ENCODE measurements at places on chromosomes 11 and 22. TPM values are rescaled to one million over a fixed set of nuclear protein-coding genes. Genes with fewer than 3 reads are reported as not detected.

DNA sequence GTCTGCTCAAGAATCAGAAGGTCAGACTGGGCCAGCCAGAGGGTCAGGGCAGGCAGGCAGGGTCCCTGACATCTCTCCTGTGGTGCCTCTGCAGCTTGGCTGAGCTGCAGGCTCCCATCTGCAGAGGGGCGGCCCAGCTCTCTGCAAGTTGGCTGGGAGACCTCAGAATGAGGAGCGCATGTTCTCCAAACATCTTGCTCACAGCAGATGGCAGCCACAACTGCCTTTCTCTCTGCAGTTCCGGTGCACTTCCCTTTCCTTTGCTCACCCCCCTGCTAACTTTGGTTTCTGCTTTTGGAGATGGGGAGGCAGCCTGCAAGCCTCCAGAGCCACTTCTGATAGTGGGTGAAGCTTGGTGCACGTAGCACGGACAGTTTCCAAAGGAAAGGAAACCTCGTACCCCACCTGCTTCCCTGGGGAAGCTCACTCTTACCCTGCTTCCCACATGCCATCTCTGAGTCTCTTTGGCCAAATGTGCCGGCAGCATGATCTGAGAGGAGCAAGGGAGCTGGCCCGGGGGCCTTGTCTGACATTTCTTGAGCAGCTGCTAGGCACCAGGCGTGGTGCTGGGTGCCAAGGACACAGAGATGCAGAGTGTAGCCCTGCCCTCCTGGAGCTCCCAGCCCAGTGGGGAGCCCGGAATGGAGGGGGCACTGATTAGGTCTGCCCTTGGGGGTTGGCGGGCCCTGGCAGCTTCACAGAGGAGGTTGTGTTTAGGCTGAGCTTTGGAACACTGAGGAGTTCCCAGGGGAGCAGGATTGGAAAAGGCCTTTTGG, 18.2 kb downstream of the DAGLA start:
- no peak for DNase-seq

- DNase-seq: peak; percentile 79
These were observed 1.4 kb downstream of the PATZ1 start for GRCh38 chr22:31344578-31345330.

DNA sequence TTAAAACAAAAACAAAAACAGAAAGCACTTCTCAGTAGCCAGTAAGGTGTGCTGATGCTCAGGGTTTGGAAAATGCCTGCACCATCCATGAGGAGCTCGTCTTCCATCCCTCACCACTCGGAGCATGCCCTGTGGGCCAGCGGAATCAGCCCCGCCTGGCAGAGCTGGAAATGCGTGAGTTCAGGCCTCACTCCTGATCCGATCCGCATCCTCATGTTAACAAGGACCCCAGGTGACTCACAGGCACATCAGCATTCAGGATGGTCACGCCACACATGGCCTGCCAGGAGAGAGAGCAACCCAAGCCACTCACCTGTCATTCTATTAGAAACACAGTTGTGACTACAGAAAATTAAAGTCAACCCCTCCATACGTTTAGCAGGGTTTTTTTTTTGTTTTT, 188.5 kb downstream of the MPPED1 start:
- no peak for DNase-seq

GRCh38 chr22:23787600-23787896, 782 bp downstream of the SMARCB1 start:
- no peak for DNase-seq

DNA sequence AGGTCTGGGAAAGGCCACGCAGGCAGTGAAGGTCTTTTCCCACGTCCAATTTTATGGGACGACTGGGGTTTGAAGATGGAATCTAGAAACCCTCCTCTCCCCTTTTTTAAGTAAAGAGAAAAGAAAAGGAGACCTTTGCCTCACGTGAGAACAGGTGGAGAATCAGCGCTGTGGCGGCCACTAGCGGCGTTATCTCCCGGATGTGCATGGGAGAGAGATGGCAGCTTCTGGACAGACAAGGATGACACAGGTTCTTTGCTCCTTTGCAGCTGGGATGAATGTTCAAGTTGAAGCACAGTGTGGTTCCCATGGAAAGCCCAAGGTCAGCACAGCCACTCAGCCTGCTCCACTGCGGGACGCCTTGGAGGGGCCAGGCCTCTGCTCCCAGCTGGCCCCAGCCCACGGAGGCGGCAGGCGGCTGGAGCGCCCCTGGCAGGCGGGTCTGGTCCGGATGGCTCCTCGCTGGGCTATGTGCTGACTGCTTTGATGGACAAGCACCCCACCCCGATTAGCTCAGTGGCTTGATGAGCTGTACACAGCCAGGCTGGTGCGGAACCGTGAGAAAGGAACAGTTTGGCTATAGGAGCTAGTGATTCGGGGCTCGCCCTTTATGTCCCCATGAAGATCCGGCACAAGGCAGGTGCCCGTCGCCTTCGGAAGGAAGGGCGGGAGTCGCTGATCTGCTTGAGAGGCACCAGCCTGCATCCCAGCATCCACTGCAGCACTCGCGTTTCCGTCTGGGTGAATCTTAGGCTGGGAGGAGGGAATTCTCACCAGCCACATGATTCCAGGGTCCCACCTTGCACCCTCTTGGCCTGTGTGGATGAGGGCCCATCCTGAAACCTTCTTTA, 14.5 kb upstream of the BID start:
- DNase-seq: no peak

GRCh38 chr11:17696741-17697140, 22.6 kb upstream of the MYOD1 start:
- DNase-seq: no peak

DNA sequence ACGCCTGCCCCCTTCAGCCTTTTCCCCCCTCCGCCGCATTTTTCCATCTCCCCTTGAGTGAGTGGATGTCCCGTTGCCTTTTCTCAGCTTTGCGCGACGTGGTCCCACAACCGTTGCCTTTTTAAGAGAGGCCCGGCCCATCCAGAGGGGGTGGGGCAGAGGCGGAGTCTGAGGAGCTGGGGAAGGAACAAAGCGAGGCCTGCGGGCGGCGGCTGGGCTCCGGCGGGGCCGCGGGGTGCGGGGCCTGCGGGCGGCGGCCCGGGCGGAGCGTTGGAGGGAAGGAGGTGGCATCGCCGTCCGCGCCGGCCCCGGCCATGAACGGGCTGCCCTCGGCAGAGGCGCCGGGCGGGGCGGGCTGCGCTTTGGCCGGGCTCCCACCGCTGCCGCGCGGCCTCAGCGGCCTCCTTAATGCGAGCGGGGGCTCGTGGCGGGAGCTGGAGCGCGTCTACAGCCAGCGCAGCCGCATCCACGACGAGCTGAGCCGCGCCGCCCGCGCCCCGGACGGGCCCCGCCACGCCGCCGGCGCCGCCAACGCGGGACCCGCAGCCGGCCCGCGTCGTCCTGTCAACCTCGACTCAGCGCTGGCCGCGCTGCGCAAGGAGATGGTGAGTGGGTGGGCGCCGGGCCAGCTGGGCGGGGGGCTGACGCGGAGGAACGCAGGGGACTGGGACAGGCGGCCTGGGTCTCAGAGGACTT, at the start of gene FAM89B:
FAM89B (plus strand) TSS at position 183 of the 696 bp plus-strand sequence; CDS start at position 315, 132 bp downstream.
- DNase-seq: peak; percentile 94

- no peak for DNase-seq
These were observed 17.9 kb downstream of the TRIM44 start for GRCh38 chr11:35680506-35680905.

The SAA2 gene
- 56.7 TPM for total RNA-seq

The APOL1 gene
- 75.0 TPM for total RNA-seq

The ZDHHC13 gene
- 20.0 TPM for total RNA-seq

The MUC2 gene
- 0.43 TPM for total RNA-seq

The BACE1 gene
- total RNA-seq: 18.6 TPM

The NXPE4 gene
- not detected for total RNA-seq

The INTS4 gene
- total RNA-seq: 29.3 TPM

Measured in lung (tissue), 17 donors.